NCI-H1694 (cell line): ENCODE measurements at places on chromosomes 13 and 19.

- DNase-seq, result no peak
Observed at GRCh38 chr19:28874742-28875141, 338.2 kb downstream of the UQCRFS1 start.

GRCh38 chr19:29927944-29928625, 14.0 kb upstream of the URI1 start:
- DNase-seq, result no peak

GRCh38 chr13:108267347-108267746, 2.2 kb upstream of the TNFSF13B start:
- no peak for DNase-seq

DNA sequence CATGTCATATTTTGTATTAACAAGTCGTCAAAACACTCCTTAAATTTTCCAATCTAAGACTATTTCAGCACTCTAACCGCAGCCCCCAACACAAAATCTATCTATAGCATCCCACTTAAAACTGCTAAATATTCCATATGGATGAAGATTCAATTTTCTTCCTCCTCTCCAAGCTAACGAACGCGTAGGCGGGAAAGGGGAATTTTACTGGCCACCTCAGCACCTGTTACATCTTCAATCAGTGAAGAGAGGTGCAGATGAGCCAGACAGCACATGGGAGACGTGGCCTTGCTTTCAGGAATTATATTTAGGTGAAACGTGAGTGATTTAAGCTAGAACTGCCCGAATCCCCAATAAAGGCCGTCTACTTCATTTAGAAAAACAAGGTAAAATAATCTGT, 1.1 kb downstream of the RBM26 start:
- DNase-seq, result no peak

DNA sequence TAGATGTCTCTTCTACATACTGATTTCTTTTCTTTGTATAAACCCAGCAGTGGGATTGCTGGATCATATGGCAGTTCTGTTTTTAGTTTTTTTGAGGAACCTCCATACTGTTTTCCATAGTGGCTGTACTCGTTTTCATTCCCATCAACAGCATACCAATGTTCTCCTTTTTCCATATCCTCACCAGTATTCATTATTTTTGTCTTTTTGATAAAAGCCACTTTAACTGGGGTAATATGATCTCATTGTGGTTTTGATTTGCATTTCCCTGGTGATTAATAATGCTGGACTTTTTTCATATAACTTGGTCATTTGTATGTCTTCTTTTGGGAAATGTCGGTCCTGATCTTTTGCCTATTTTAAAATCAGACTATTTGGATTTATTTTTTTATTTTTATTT, 108.5 kb downstream of the PAN3 start:
- no peak for DNase-seq

DNA sequence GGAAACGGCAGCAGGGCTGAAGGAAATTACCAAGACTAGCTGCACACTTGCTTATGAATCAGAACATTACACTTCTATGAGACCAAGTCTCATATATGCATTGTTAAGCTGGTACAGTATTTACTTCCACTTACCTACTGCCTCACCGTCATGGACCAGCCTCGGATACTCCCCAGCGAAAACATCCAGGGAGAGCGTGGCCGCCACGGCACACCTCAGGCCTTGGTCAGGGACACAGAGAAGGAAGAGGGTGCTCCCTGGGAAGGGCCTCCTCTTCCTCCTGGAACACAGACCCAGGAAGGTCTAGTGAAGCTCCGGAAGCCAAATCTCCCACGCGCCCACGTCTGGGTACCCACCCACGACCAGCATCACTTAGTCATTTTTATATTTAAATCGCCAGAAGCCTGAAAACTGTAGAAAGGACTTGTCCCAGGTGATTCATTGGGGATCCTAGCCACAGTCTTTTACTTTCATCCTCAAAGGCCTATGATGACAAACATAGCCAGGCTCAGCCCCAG, 24.4 kb upstream of the MTIF3 start:
- DNase-seq, result no peak
